ENCODE measurements at places on chromosomes 5 and 9. TPM values are rescaled to one million over a fixed set of nuclear protein-coding genes. Genes with fewer than 3 reads are reported as not detected.

DNA sequence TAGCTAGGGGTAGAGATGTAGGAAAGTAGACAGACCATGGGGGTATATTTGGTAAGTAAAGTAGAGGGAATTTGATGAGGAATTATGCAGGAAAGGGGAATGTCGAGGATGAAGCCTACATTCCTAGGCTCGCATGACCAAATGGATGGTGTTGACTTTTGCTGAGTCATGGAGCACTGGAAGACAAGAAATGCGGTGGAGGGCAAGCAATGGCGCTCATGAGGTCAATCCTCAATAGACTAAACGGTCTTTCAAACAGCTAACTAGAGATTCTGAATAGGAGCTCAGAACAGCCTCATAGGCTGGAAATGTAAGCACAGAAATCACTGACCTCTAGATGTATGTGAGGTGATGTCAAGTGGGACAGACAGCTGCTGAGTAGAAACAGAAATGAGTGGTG lies 50.7 kb upstream of the FST start:
- no peak overlapping the region for H3K27ac ChIP-seq
- H3K27me3 ChIP-seq, result no peaks in the 10 kb centered on the region
- peaks cover 15% of the 10 kb centered on the region for H3K4me1 ChIP-seq
- H3K36me3 ChIP-seq, result no peaks in the 10 kb centered on the region

Gene NIPAL4
- 4.2 TPM for total RNA-seq

DNA sequence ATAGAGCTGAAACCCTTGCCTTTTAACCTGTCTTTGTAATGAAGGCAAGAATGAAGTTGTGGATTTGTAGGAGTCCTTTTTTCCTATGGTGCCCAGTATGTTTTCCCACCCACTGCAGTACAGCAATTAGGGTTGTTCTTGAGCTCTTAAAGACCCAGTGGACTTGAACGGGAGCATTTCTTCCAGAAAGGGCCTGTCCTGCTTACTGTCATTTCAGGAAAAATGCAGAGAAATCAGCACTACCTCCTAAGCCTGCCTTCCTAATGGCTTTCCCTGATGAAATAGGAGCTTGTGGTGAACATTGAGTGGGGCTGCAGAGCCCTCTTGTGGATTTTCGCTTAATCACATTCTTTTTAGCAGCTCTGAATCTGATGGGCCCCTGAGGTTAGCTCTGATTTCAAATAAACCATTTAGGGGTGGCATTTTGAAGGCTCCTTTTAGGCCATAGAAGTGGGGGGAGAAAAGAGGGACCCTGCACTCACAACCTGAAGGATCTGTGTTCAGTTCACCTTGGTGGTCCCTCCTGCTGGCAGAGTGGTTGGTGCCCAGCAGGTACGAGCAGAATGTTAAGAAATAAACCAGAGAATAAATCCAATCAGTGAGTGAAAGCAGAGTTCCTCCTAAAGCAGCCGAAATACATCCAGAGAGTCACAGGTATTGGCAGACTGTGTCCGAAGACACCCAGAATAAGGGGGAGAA lies 188.0 kb upstream of the KLF9 start:
- peaks cover 26% of the 10 kb centered on the region for H3K4me1 ChIP-seq
- no peaks in the 10 kb centered on the region for H3K36me3 ChIP-seq
- peak overlapping the region; percentile 89 for H3K27ac ChIP-seq
- DNase-seq, result no peak
- peak overlapping the region; percentile 20 for H3K4me3 ChIP-seq

GRCh38 chr5:135873831-135874230 lies 21.8 kb downstream of the IL9 start:
- H3K27ac ChIP-seq, result no peak overlapping the region
- H3K27me3 ChIP-seq, result no peaks in the 10 kb centered on the region
- peaks cover 22% of the 10 kb centered on the region for H3K4me1 ChIP-seq
- no peak overlapping the region for H3K4me3 ChIP-seq
- no peaks in the 10 kb centered on the region for H3K36me3 ChIP-seq
- no peak for DNase-seq

- H3K27me3 ChIP-seq, result no peaks in the 10 kb centered on the region
- H3K4me1 ChIP-seq, result peaks cover 10% of the 10 kb centered on the region
Observed at GRCh38 chr9:131358556-131358955, 35.3 kb upstream of the PRRC2B start.

- no peak overlapping the region for H3K27ac ChIP-seq
- no peaks in the 10 kb centered on the region for H3K36me3 ChIP-seq
- H3K4me1 ChIP-seq, result no peaks in the 10 kb centered on the region
Observed at GRCh38 chr5:120225524-120225923, 238.6 kb upstream of the PRR16 start.

GRCh38 chr9:13898957-13899356 lies 415.0 kb downstream of the NFIB start:
- H3K27me3 ChIP-seq, result no peaks in the 10 kb centered on the region
- H3K4me3 ChIP-seq, result no peak overlapping the region
- peaks cover 16% of the 10 kb centered on the region for H3K4me1 ChIP-seq
- no peak for DNase-seq
- no peaks in the 10 kb centered on the region for H3K36me3 ChIP-seq
- peak overlapping the region; percentile 62 for H3K27ac ChIP-seq

DNA sequence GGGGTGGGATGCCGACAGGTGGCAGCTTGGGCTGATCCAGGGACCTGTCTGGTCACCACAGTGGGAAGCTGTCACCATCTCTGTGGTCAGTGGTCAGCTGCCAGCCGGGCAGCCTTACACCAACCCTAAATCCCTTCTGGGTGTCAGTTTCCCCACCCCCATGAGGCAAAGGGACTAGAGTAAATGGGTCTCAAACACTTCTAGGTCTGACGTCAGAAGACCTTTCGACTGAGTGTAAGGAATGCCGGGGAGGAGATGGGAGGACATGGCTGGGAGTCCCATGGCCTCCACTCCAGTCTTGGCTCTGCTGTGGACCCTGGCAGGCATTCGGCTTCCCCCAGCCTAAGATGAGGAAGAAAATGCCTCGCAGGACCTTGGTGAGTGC lies 40.3 kb upstream of the SLC25A51 start:
- H3K36me3 ChIP-seq, result peaks cover 32% of the 10 kb centered on the region
- peaks cover 37% of the 10 kb centered on the region for H3K4me1 ChIP-seq
- no peak overlapping the region for H3K4me3 ChIP-seq
- H3K27ac ChIP-seq, result no peak overlapping the region
- no peaks in the 10 kb centered on the region for H3K27me3 ChIP-seq

DNA sequence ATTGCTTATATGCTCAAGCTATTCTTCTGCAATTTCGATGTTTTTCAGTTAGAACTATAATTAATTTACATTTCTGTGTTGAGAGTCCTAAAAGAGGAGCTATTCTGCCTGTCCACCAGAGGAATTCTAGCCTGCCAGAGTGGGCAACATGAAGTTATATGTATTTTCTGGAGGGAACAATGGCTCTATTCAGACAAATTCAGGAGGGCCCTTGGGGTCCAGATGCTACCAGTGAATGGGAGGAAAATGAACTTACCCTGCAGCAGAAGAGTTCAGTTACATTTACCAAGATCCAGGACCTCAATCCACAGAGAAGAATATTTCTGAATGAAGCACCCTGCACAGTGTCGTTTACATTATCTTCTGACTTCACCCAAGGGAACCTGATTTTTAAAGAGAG lies 80.7 kb downstream of the ITGA1 start:
- no peak overlapping the region for H3K27ac ChIP-seq
- DNase-seq, result no peak
- H3K27me3 ChIP-seq, result no peaks in the 10 kb centered on the region
- H3K36me3 ChIP-seq, result peaks cover 7% of the 10 kb centered on the region

DNA sequence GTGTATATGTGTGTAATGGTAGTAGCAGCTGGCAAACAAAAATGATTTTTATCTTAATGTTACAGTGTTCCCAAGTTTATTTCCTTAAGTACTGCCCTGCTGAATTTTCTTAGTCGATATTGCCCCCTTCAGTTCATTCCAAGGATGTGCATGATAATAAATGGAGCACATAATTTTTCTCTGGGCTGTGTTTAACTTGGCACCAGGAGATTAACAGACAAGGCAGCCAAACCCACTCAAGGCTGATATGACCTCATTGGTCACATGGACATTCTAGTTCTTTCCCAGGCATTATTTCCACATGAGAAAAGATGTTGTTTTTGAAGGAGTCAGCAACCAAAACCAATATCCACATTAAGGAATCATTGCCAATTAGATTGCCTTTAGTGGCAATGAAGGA lies 61.8 kb downstream of the COX7C start:
- H3K4me1 ChIP-seq, result no peaks in the 10 kb centered on the region
- no peaks in the 10 kb centered on the region for H3K36me3 ChIP-seq
- no peaks in the 10 kb centered on the region for H3K27me3 ChIP-seq
- DNase-seq, result no peak

DNA sequence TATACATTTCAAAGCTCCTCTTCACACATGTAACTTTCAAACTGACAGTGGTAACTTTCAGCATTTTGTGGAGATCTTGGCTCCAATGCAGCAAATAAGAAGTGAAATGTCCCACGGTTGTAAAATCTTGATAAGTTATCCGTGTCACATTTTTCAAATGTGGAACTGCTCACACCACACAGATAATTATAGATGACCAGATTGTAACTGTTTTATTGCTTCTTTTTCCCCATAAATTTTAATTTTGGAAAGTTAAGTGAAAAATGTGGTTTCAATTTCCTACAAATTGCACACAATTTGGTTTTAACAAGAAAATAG lies 347.1 kb downstream of the EBF1 start:
- no peak overlapping the region for H3K4me3 ChIP-seq
- no peaks in the 10 kb centered on the region for H3K4me1 ChIP-seq
- no peak for DNase-seq
- H3K27ac ChIP-seq, result no peak overlapping the region

DNA sequence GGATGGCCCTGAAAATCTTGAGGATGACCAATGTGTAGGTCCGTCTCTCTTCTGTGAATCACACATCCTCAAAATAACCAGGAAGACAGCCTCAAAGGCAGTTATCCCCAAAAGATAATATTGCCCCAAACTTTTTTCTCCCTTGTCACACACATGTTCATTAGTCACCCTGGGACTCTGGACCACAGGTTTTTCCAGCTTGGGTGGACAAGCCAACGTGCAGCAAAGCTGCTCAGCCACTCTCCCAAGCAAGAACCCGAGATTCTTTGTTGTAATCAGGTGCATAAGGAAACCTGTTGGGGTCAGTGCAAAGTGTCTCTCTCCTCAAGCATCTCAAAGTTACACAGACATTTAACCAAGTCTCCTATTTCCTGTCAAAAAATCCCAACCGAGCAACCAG lies 196.6 kb downstream of the GNA14 start:
- no peaks in the 10 kb centered on the region for H3K4me1 ChIP-seq
- no peak overlapping the region for H3K4me3 ChIP-seq
- no peak overlapping the region for H3K27ac ChIP-seq

Measured in esophagus muscularis mucosa (tissue), 4 donors.